ENCODE measurements at places on chromosomes 6 and 20.

DNA sequence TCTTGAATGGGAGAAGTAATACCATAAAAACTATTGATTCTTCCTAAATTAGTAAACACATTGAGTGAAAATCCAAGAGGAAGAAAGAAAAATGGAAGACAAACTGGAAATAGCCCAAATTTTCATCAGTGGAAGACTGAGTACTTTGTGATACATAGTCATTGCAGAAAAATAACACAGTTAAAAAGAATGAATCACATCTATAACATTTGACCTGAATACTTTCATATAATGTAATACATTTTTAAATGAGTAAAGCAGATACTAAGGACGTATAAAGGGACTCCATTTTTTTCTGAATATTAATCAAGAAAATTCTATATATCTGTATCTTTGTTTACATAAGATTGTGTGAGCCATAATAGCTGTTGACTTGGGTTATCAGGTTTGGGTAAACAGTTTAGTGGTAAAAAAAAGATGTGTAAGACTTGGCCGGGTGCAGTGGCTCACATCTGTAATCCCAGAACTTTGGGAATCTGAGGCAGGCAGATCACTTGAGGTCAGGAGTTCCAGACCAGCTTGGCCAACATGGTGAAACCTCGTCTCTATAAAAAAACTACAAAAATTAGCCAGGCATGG, 4.3 kb upstream of the SLC17A2 start:
- DNase-seq, result no peak

- no peak for DNase-seq
Observed at GRCh38 chr6:26249707-26249956, 115.4 kb upstream of the BTN3A2 start.

GRCh38 chr6:14957355-14958059, 288.4 kb upstream of the JARID2 start:
- DNase-seq, result no peak

DNA sequence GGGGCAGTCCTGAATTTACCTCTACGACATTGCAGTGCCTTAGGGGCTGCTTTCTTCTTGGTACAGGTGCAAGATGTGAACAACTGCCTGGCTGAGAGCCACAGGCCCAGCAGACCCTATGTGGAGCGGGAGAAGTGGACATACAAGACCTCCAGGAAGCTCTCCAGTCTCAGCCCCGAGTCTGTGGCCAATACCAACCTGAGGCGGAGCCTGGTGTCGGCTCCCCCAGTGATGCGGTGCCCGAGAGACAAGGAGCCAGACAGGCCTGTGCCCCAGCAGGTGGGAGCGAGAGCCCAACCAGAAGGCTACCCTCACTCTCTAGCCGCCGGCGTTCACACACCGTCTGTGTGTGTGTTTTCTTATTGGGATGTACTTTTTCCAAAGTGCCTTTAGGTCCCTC, 59.6 kb downstream of the EFCAB8 start:
- no peak for DNase-seq

DNA sequence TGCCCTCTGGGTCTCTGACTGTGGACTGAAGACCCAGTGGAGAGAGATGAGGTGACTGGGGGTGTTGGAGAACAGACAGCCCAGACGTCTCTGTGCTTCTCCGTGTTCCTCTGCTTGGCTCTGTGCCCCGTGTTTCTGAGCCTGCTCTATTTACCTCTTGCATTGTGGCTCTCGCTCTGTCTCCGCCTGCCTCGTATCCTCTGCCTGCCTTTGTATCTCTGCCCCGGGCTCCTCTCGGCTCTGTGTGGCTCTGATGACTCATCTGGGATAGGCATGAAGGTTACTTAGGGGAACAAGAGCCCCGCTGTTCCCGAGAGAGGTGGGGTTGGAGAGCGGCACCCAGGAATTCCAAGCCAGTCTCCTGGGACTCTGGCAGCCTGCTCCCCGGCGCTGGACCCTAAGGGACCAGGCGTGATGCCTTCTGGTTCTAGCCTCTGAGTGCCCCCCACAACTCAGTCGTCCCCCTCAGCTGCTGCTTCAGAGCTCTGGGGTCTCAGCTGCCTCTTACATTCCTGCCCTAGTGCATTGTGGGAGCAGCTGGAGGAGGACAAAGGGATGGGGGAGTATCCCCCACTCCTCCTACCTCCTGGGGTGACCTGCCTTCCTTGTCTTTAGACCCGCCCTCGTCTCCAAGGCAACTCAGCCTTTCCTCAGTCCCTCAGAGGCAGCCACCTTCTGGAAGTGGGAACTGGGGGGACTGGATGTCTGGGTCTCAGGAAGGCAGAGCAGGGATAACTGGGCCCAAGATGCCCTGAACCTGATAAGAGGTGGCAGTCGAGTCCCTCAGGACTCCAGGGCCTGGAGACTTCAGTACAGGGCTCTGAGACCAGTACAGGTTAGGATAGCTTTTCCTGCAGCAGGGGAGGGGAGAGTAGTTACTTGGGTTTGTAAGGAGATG, 1.9 kb downstream of the DDR1 start:
- DNase-seq, result no peak

DNA sequence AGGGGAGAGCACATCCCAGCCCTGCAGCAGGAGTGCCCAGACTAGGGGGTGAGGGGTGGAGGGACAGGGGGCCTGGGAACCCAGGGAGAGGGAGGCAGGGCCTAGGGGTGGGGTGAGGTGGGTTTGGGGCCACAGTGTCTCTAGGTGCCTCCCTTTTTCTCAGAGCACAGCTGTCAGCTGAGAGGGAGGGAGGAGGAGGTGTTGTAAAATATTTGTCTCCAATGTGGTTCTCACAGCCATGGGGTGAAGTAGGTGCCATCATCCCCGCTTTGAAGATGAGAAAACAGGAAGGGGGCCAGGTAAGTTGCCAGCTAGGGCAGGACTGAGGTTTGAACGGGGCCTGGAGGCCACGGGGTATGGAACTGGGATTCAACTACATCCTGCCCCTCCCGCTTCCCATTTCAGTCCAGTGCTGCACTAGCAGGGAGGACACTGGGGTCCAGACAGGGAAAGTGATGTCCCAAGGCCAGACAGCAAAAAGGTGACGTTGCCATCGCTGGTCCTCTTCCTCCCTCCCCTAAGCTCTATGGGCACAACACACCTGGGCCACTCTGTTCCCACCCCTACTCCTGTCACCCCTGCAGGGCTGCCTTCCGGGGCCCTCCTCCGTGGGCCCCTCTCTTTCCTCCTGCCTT, 20.3 kb downstream of the PACSIN1 start:
- DNase-seq, result no peak

DNA sequence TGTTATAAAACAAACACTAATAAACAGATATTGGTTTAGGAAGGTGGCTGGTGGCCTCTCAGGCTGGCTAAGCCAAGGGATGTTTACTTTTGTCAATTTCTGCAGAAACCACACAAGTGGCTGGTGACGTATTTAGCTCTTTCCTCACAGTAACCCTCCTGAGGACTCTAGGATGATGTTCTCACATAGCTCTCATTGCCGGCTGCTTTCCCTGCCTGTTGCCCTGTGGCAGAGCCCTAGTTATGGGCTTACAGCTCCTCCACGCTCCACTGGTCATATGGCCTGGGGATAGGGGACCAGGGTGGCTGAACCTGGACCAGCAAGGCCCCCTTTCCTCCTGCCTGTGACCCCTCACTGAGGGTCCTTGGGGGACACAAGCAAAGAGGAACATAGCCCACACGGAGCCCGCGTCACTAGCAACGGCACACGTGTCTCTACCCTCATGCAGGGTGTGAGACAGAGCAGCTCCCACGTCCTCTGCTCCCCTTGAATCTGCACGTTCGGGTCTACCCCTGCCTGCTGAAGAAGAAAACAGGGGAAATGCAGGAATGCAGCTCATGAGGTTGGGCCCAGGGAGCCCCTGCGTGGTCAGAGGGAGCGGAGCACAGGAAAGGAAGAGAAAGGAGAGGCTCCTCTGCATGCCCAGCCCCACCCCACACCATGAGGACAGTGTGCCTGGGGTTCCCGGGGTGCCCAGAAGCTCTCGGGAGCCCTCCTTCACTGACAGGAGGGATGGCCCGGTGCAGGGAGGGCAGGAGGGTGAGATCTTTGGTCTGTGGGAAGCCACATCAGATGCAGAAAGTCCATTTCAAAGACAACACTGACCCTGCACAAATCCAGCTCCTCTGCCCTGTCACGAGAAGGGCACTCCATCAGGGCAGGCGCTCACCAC, 13.9 kb downstream of the RAMACL start:
- DNase-seq, result no peak

GRCh38 chr6:136659991-136660499, 109.8 kb upstream of the MAP7 start:
- no peak for DNase-seq

GRCh38 chr6:7902221-7902620, 8.4 kb downstream of the TXNDC5 start:
- DNase-seq, result no peak

DNA sequence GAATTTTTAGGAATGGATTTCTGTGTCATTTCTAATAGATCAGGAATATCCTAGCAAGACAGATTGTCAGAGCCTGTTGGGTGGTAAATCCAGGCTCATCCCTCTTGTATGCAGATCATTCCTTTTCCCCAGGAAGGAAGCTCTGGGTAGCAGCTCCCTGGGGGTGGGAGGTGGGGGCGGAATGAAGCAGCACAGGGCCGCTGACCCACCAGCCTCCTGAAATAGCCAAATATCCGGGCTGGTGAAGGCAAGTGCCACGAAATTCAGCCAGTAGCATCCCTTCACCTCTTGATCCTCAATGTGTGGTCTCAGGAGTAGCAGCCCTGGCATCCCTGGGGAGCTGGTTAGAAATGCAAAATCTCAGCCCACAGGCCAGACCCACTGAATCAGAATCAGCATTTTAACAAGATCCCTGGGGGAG, 256.9 kb downstream of the LRFN2 start:
- no peak for DNase-seq

- no peak for DNase-seq
Observed at GRCh38 chr6:36499918-36500317, 47.4 kb downstream of the STK38 start.

DNA sequence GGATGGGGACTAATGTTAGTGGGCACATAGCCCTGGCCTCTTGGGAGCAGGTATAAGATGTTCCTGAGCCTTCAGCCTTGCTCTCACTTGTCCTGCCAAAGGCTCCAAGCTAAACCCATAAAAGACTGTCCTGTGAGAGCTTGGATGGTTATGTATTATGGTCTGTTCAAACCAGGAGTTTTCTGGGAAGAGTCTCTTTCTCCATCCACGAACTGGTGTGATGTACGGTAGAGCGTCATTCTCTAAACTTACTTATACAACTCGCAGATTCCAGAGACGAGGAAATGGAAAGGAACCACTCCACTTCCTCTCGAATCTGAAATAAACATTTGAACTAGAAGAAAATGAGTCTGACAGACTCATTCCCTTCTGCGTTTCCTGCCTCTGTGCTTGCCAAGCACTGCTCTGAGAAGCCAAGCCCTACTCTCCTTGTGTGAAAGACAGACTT, 5.3 kb downstream of the SOBP start:
- no peak for DNase-seq

GRCh38 chr6:100426241-100426640, 38.5 kb downstream of the SIM1 start:
- DNase-seq, result no peak

- no peak for DNase-seq
Observed at GRCh38 chr6:54053881-54054391, 57.3 kb upstream of the MLIP start.

DNA sequence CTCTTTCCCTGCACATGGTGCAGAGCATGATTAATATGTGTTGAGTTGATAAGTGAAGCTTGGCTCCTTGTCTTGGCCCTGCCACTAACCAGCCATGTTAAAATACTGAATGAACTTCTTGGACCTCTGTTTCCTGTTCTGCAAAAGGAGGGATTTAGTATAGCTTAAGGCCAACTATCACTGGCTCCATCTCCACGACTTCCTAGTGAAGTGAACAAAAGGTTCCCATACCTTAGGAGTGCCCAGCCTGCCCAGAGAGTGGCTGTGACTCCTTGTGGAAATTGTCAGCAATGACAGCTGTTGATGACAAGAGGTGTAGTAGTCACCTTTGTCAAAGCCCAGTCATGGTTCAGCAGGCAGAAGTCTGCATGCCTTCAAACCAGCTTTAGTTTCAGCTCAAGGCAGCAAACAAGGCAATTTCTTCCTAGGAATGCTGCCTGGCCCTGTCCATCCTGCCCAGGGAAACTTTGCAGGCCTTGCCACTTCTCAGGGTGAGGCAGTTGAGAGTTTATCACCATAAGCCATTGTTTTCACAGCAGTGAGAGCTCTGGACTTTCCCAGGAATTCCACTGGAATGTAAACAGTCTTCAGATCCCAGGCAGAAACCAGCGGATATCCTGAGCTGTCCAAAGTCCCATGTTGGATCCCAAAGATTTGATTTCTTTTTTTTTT, 169.7 kb upstream of the TNFAIP3 start:
- DNase-seq, result no peak

DNA sequence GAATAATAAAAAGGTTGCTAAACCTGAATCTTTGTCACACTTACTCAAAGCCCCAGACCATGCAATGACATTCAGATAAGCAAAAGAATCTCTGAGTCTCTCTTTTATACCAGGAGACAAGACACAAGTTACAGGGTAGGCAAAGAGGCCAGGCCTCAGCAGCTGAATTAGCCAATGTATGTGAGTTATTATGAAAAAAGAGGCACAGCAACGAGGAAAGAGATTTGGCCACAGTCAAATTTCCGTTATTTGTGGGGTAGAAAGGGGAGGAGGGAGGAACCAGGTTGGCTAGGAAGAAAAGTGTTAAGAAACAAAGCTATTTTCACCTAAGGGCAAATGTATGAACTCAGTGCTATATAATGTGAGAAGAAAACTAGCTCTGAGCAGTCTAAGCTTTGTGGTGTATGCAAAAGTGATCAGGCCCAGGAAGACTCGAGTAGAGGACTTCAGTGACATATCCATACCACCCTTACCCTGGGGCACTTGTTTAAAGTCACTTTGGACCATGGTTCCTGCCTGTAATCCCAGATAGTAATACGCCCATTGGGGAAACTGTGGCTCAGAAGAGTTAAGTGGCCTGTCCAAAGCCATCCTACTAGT, 19.1 kb downstream of the IPCEF1 start:
- DNase-seq, result no peak

- DNase-seq, result no peak
Observed at GRCh38 chr20:46056970-46057855, 28.2 kb downstream of the SLC12A5 start.

DNA sequence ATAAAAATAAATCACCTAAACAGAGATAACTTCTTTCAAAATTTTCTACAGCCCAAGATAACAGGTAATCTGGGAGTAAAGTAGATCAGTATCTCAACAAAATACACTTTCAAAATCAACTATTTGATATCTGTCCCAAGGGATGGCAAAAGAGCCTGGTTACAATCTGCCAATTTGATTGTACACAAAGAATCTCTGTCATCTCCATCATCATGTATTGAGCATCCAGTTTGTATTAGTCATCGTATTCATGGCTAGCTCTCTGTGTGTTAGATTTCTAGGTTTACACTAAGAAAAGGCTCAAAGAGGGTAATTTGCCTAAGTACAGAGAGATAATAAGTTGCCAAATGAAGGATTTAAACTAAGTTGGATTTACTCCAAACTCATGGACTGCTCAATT, 329.0 kb upstream of the NRSN1 start:
- DNase-seq, result no peak

GRCh38 chr6:108497883-108498282, 62.8 kb upstream of the FOXO3 start:
- no peak for DNase-seq
